ENCODE measurements at places on chromosomes 11 and 22.

DNA sequence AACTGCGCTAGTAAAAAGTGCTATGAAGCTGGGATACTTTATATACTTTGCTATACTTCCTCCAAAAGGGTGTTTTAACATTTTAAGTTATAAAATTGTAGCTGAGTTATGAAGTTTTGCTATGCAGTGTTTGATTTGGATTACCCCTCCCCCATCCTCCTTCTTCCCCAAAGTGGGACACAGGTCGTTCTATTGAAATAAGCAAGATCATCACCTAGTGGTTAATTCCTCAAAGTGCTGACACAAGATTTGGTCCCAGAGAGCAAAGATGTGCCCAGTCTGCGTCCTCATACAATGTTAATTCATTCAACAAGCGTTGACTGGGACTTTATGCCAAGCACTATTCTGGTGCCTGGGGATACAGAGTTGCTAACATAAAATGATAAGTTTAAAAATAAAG is 78.5 kb downstream of the SPON1 start:
- DNase-seq, result no peak

DNA sequence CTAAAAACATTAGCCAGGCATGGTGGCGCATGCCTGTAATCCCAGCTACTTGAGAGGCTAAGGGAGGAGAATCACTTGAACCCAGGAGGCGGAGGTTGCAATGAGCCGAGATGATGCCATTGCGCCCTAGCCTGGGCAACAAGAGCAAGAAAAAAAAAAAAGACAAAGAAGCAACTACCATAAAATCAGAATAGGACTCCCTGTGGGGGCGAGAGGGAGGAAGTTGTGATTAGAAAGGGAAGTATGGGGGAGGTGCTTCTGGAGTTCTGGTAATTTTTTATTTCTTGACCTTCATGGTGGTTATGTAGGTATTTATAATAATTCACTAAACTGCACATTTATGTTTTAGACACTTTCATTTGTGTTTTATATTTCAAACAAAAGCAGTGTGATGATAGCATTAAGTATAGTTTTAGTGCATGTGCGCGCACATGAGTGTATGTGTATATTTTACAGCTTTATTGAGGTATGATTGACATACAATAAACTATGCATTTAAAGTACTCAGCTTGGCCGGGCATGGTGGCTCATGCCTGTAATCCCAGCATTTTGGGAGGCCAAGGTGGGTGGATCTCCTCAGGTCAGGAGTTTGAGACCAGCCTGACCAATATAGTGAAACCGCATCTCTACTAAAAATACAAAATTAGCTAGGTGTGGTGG is 43.5 kb downstream of the SIK2 start:
- no peak for DNase-seq

DNA sequence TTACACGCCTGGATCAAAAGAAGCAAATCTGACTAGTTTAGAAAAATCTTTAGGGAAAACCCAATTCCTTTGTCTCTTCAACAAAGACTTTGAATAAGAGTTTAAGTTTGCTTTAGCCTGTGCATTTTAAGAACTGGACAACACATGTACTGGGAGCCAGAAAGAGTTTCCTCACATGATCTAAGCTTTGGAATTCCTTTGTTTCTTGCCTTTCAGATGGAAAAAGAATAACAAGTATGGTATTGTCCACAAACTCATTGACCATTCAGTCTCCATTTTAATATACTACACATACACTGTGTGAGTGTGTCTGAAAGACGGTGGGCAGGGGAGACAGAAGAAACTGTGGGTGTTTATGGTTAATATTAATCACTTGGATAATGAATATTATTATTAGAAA is 205.6 kb downstream of the MAML2 start:
- DNase-seq, result no peak

DNA sequence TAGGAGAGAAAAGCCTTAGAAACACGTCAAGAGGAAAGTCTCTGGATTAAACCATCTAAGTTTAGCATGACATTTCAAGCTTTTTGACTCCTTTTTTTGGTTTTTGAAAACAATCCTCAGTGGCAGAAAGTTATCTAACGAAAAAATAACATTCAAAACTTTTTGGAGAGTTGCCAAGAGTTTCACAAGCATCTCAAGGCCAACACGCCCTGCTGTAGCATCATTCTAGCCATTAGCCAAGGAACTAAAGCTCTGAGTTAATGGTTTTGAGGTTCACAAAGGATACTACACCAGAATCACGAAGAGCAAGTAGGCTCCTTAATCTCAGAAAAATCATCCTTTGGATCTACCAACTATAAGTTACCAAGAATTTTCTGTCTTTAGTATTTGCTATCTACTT is 94.8 kb downstream of the PICALM start:
- DNase-seq, result no peak

GRCh38 chr11:48074425-48075181 is 94.2 kb downstream of the PTPRJ start:
- DNase-seq, result no peak

DNA sequence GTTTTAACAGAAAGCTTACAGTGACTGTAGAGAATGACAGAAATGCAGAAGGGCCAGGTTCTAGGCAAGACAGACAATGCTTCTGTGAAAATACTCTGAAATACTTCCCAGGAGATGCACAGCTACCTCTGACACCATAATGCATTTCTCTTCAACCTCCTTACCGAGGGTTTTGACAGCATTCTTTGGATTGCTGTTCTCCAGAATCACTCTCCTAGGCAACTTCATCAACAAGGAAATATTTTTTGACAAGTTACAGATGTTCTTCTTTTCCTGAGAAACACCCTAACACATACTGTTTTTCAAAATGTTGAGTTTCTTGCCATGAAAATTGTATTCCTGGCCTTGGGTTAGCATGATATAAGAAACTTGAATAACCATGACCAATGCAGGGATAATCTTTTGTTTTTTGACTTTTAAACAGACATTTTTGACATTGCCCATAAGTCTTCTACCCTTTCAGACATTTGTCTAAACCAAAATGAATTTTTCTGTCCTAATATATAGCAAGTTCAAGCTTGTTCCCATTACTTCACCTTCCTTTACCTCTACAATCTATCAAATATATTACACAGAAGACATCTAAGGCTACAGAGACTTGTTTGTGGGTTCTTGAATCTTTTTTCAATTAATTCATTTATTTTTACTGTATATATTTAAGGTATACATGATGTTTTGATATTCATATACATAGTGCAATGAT is 108.1 kb downstream of the CCDC34 start:
- no peak for DNase-seq

GRCh38 chr22:50676180-50676636 is 3.6 kb downstream of the SHANK3 start:
- DNase-seq, result no peak

GRCh38 chr11:120324932-120325810 is at the start of gene TLCD5:
Gene TLCD5 (plus strand): TSS chr11:120325299. CDS start chr11:120327442, 2,143 bp downstream.
- peak; percentile 47 for DNase-seq

GRCh38 chr22:49179886-49180682 is 647.6 kb downstream of the BRD1 start:
- no peak for DNase-seq

- no peak for DNase-seq
These were observed 6.7 kb downstream of the INCENP start for GRCh38 chr11:62130283-62131169.

- no peak for DNase-seq
These were observed 4485.9 kb upstream of the OR11H1 start for GRCh38 chr22:11042116-11042515.

DNA sequence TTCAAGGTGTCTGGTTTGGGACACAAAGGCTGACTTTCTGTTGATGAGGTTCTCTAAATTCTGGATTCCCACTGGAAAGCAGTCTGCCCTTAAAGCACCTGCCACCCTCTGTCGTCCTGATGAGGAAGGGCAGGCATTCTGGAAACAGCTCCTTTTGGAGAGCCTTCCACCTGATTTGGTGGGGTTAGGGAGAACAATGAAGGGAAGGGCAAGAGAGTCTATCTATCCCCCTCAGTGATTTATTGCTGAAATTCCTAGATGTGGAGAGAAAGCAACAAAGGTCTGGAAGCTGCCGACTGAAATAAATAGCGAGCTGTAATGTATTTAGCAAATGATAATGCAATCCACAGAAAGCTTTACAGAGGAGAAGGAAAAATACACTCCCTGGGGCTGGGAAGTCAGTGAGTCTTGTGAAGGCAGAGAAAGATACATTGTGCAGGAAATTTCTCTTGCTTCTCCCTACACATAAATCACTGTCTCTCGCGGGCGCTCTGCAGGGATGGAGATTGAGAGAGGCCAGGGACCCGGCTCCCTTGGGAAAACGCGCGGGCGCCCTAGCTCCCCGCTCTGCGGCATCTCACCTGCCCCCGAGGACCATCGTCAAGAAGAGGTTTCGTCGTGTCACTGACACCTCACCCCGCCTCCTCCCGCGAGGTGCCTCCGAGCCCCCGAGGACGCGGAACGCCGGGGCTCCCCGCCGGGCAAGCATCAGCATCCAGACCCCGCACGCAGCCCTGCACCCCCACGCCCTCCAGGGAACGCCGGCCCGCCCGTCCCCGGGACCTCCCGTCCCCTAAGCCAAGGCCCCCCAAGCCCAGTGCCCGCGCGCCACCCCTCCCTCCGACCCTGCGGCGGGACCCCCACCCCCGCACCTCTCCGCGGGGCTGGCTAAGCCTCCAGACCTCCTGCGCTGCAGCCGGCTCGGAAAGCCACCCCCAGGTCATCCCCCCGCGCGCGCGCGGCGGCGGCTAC is 673 bp downstream of the CDON start:
- DNase-seq, result peak; percentile 47

GRCh38 chr22:24816806-24817205 is 10.8 kb downstream of the SGSM1 start:
- no peak for DNase-seq

DNA sequence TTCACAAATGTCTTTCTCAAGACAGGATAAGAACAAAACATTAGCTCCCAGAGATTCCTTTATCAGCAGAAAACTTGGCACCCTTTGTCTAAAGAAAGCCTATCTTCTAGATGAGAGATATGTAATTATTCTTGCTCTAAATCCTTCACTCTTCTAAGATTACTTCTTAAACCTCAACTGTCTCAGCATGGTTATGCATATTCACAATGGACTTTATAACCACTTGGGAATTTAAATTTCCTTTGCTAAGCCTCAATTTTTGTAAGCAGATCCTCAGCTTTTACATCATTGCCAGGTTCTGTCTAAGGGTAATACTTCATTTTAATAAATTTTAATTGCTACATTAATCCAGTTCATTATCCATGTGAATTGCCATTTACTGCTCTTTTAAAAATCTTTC is 433.6 kb upstream of the DDI1 start:
- no peak for DNase-seq

GRCh38 chr22:46021577-46021976 is 44.6 kb upstream of the WNT7B start:
- DNase-seq, result no peak

DNA sequence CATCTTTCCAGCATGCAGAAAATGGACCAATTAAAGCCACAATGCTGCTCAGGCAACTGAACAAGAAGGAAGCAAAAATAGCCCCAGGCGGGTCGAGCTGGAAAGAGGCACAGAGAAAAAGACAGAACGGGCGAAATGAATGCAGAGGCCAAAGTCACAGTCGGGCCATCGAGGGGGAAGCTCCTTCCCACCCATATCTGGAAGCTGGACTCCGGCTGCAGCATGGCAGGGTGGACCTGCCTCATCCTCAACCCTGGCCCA is 58.6 kb upstream of the PRDM11 start:
- no peak for DNase-seq

- no peak for DNase-seq
These were observed 125.3 kb downstream of the FEZ1 start for GRCh38 chr11:125370561-125371389.

GRCh38 chr11:70326833-70327232 is 56.3 kb downstream of the PPFIA1 start:
- no peak for DNase-seq

DNA sequence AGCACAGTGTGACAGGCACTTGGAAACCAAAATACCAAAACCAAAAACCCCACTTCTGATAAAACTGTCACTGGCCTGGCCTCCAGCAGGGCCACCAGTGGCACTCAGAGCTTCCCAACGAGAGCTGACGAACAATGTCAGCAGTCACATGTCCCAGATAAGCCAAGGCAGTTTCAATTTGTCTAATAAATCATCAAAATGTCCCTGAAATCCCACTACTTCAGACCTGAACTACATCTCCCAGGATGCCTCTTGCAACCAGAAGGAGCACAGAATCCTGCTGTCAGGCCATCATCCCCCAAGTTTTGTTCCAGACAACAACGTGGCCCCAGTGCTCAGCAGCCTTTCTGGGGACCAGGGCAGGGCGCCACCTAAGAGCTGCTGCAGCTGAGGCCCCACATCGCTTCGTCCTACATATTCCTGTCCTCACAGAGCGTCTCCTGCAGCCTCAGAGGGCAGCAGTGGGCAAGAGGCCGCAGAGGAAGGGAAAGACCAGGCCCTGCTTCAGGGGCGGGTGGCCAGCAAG is 25.1 kb downstream of the LRFN4 start:
- no peak for DNase-seq

- no peak for DNase-seq
These were observed 18.7 kb downstream of the TMPRSS13 start for GRCh38 chr11:117910525-117910924.

DNA sequence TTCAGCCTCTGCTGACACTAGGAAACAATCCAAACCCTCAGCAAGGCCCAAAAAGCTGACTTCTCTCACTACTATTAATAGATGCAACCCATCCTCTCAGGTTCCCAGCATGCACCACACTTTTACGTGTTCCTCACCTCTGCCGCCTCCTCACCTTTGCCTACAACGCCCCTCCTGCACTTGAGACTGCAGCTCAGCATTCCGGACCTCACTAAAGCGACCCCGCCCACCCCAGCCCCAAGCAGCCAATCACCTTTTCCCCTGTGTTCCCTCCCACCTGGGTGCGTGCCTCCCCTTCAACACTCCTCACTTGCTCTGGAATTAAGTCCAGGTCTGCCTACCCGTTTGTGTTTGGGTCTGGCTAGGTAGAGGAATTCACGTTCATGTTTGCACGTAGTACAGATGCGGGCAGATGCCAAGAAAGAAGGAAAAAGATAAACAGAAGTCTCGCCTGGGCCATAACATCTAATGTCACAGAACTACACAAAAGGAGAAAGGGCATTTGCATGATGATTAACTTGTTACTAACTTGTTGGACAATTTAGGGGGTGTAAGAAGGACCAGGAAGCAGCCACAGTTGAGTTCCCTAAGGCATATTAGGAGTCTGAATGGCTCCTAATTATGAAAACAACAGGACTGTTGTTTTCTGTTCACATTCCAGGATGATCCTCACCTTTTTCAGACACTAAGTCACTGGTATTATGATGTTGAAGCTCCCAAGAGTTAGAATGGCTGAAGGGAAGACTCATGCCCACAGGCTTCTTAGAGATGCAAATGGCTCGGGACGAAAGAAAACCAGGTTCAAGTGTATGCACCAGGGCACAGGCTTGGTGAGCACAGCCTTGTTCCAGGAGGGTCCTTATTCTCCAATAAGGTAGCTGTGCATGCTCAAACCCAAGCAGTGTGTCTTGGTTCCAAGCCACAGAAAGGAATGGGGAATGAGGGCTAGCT is 102.2 kb downstream of the MICAL3 start:
- DNase-seq, result no peak

DNA sequence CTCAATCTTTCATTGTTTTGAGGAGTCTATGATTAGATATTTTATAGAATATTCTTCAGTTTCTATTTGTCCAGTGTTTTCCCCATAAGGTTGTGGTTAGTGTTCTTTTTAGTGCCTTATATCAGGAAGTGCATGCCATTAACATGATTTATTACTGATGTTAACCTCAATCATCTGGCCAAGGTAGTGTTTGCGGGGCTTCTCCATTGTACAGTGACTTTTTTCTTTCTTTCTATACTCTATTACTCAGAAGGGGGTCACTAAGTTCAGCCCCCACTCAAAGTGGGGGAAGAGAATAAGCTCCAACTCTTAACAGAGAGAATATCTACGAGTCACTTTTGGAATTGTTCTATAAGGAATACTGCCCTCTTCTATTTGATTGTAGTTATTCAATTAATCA is 415.8 kb downstream of the DYNC2H1 start:
- DNase-seq, result no peak

- DNase-seq, result no peak
These were observed 38.6 kb downstream of the KDM2A start for GRCh38 chr11:67157691-67158090.

Measured in nucleus accumbens (tissue), 56 donors.